ENCODE measurements at places on chromosomes 6 and 20.

- DNase-seq, result no peak
Observed at GRCh38 chr20:50312682-50313521, 122.3 kb downstream of the CEBPB start.

DNA sequence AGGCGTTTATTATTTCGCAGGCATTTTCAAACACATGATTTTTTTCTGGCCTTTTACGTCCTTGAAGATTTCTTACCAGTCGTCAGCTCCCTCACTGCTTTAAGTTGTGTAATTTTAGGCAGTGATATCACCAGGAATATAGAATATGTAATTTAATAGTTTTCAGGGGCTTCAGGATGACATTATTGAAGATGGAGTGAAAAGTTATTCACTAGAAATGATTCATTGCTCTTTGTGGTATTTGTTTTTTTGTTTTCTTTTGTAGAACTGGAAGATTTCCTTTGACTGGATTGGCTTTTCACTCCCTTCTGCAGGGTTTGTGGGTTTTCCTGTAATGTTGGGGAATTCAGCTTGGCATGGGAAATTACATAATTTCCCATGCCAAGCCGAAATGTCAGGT lies 2.0 kb downstream of the LRRC1 start:
- no peak for DNase-seq

DNA sequence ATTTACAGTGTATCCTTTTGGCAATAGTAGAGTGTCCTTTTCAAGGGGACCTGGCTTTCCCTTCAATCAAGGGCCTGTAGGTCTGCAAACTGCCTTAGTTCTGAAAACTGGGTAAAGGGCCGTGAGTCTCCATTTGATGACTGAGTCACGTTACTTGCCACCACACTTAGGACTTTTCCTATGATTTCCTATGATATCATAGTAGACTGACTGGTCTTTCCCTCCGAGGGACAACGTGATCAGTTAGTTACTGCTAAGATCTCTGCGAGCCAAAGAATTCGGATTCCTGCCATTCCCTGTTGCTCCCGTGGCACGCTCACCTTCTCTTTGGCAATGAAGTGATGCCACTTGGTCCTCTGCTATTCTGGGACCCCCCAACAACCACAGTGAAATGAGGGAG lies 8.4 kb downstream of the ZNF831 start:
- no peak for DNase-seq

DNA sequence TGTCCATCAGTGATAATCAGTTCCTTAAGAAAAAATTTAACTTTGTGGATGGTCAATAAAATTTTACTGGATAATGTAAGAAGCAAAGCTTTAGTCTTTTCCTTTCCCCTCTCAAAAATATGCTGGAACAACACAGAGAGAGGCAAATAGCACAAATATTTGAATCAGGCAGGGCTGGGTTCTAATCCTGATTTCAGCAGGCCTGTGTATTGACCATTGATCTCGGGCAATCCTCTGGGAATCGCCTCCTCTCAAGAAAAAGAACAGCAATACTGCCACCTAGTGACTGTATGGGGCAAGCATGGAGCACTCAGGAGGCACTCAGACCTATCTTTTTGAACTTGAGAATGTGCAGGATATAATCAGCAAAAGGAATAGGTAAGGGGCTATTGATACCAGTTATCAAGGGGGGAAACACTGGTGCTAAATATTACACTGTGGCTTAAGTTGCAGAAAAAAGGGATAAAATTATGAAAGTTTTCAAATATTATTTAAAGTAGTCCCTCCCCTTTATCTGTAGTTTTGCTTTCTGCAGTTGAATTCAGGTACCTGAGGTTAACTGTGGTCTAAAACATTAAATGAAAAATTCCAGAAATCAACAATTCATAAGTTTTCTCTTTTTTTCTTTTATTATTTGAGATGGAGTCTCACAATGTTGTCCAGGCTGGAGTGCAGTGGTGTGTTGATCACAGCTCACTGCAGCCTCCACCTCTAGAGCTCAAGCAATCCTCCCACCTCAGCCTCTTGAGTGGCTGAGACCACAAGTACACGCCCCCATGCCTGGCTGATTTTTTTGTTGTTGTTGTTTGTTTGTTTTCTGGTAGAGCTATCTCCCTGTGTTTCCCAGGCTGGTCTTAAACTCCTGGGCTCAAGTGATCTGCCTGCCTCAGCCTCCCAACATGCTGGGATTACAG lies 91.8 kb upstream of the NHSL1 start:
- DNase-seq, result peak; percentile 69

- DNase-seq, result no peak
Observed at GRCh38 chr6:106974336-106974998, at the start of gene CD24. TSS of gene CD24 (minus strand) at chr6:106974729. CDS start at chr6:106974646, 83 bp downstream.

Data from Kasumi-1 (cell line).